ENCODE measurements at places on chromosomes 3 and 15.

DNA sequence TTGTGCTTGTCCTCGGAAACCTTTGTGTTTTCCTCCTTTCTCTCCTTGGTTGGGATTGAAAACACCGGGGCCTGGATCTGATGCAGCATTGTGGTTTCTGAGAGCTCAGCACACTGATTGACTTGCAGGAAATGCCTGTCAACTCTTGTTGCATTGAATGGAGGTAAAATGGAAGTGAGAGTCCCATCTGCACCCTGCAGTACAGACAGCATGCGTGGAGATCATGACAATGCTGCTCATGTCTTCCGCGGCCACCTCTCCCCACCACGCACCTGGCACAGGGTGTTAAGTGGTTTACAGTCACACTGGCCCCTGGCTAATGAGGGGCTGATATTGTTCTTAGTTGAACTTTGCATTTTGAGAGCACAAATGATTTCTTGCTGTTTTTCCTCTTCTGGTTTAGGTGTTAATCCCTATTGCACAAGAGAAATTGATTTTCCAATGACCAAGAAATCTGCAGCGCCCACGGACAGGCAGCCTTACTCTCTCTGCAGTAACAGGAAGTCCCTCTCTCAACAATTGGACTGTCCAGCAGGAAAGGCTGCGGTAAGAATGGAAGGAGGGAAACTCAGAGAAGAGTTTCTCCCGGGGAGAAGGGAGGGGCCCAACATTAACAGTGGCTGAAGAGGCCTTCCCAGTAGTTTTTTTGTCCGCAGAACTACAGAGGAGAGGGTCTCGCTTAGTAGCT, 58.5 kb downstream of the STARD5 start:
- no peak for DNase-seq

DNA sequence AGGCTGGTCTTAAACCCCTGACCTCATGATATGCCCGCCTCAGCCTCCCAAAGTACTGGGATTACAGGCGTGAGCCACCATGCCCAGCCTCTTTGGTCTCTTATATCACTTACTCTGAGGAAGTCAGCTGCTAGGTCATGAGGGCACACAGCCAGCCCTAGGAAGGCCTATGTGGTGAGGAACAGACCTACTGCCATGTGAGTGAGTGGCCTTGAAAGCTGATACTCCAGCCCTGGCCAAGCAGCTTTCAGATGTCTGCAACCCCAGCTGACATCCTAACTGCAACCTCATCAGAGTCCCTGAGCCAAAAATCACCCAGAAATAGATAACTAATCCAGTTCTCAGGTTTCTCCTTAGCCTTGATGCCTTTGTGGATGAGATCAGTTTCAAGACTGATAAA, 224.3 kb downstream of the EDEM1 start:
- DNase-seq, result no peak

DNA sequence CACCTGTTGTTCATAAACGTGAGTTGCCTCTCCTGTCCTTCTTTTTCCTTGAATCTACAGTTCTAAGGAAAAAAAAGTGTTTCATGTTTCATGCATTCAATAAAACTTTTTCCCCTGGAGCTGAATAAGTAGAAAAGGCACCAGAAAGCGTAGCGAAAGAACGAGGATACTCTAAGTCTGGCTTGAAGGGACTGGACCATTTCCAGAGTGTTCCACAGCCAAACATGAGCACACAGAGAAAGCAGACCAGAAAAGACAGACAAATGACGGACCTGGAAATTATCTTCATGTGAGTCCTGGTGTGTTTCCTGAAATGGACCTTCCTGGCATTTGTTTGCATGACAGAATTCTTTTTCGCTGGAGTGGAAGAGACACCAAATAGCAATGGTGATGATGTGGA, 204.7 kb downstream of the SV2B start:
- no peak for DNase-seq

DNA sequence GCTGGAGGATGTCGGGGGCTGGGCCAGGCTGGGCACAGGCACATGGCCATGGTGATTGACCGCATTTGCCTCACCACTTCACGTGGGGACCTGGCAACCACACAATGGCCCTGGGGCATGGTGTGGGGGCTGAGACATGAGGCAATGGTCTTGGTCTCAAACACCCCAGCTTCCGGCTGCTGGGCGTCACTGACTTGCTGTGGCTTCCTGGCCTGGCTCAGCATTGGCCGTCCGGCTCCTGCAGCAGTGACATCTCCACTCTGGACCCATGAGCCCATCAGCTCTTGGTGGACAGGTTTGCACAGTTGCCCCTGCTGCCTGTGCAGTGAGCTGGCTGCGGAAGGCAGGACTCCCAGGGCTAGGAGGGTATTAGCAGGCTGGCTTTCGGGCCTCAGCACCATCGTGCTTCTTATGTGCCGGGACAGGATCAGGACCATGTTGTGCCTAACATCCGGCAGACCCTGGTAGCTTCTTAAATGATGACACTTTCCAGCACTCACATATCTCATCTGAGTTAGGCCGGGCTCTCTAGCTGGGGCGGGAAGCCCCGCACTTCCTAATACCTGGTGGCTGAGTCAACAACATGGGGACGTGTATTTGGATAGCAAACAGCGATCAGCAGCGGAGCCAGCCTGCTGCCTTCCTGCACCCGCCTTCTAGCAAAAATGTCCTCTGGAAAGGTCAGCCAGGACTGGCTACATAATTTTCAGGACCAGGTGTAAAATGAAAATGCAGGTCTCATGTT, 34.1 kb downstream of the ZNF710 start:
- peak; percentile 17 for DNase-seq

- DNase-seq, result peak; percentile 3
Measured at GRCh38 chr3:100335434-100335833, 877 bp downstream of the NIT2 start.

GRCh38 chr3:15055019-15055557, 10.0 kb downstream of the MRPS25 start:
- DNase-seq, result peak; percentile 54

DNA sequence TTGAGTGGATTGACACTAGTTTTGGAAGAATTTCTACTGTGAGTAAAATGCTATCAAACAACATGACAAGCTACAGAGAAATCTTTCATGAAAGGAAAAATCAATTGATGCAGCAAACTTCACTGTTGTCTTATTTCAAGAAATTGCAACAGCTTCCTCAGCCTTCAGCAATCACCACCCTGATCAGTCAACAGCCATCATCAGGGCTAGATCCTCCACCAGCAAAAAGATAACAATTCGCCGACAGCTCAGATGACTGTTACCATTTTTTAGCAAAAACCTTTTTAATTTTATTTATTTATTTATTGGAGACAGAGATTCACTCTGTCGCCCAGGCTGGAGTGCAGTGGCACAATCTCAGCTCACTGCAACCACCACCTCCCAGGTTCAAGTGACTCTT, 44.0 kb downstream of the MLH1 start:
- no peak for DNase-seq

DNA sequence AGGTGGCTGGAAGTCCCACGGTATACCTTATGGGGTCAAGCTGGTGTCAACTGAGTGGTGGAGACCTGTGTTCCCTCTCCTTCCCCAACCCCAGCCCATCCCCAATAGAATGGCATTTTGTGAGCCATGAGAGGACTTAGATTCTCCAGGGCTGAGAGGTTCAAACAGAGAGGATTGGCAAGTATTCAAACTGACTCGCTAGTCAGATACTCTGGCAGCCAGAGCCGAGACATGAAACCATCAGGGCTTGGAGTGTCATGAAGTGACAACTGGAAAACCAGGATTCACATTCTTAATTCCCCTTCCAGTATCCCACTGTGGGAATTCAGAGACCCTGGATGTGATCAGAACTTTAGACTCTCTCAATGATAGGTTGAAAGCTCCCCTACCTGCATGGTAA, 159.4 kb upstream of the SNTN start:
- no peak for DNase-seq

DNA sequence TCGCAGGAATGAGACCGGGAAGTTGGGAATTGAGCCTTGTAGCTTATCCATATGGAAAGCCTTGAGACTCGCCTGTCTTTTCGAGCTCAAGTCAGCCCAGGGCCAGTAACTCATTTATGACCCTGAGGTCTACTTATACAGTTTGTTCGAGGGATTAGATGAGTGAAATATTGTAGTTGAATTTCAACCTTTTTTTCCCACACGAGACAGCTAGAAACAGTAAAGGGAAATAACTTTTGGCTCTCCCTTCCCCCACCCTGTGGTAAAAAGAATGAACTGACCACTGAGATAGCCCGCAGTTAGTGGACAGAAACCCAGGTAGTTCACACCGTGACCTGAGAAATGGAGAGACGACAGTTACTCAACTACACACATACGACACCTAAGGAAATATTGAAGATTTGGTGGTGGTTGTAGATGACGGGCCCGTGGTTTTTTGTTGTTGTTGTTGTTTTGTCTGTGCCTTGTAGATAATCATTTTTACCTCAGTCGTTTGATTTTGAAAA, 841 bp downstream of the EIF3J start:
- no peak for DNase-seq

- DNase-seq, result no peak
Measured at GRCh38 chr3:51921081-51921578, 18.0 kb upstream of the IQCF1 start.

DNA sequence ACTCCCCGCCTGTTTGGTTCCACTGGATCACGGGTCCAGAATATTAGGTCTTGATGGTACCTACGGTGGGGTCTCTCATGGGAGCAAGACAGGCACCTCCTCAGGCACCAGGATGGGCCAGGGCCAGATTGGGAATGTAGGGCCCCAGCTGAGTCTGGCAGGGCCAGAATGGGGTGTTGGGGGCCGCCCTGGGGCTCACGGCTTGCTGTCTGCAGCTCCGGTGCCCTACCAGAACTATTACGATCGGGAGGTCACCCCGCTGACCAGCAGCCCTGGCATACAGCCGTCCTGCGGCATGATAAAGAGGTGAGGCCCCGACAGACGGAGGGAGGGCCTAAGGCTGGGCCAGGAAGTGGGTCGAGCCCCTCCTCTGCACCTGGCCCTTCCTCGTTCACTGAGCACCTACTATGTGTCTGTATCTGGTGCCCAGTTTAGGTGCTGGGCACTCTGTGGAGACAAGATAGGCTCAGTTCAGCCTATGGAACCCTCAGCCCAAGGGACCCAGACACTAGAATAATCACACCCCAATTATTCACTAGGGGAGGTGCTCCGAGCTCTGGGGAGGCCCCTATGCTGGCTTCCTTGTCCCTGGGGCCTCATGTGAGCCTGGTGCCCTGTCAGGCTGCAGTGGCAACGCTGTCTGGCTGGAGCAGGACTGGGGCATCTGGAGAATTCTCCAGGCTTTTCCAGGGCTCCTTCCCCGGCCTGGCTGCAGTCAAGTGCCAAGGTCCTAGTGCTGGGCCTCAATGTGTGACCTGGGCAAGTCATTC, 37.9 kb downstream of the PSTPIP1 start:
- DNase-seq, result no peak

DNA sequence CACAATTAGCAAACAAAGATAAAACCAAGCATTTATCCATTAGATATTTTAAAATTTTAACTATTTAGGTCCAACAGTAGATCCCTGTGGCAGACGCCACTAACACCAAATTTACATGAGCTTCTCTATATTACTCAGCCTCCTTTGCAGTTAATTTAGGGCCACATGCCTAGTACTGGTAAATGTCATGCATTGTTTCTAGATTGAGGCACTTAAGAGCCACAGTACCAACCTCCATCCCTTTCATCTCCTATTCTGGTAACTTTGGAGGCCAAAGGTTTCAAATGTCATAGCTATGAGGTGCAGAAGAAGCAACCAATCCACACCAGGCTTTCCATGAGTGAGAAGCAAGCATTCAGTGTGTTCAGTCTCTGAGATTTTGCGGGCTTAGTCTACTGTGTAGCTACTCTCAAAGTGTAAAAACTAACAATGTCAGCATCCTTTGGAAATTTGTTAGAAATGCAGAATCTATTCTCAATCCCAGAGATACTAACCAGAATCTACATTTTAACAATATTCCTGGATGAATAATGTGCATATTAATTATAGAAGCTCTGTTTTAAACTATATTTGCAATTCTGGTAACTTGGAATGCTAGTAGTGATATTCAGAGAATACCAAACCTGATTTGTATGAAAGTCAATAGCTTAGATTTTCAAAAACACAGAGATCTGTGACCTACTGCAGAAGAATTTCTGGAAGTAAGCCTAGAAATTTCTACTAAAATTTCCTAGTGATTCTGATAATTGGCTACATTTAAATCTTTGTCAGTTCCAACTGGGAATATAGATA, 206.3 kb upstream of the CD96 start:
- no peak for DNase-seq

- no peak for DNase-seq
Measured at GRCh38 chr15:60124460-60125070, 120.5 kb downstream of the FOXB1 start.

DNA sequence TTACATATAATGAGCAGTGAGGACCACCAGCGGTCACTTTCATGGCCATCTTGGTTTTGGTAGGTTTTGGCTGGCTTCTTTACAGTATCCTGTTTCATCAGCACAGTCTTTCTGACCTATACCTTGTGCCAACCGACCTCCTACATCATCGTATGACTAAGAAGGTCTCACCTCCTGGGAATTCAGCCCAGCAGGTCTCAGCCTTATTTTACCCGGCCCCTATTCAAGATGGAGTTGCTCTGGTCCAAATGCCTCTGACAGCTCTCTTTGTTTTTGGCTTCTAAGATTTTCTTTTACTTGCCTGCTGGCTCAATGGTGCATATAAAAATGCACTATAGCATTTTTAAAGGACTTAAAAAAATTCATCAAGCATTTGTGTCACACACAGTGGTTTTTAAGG, 3.2 kb upstream of the MME start:
- peak; percentile 18 for DNase-seq

DNA sequence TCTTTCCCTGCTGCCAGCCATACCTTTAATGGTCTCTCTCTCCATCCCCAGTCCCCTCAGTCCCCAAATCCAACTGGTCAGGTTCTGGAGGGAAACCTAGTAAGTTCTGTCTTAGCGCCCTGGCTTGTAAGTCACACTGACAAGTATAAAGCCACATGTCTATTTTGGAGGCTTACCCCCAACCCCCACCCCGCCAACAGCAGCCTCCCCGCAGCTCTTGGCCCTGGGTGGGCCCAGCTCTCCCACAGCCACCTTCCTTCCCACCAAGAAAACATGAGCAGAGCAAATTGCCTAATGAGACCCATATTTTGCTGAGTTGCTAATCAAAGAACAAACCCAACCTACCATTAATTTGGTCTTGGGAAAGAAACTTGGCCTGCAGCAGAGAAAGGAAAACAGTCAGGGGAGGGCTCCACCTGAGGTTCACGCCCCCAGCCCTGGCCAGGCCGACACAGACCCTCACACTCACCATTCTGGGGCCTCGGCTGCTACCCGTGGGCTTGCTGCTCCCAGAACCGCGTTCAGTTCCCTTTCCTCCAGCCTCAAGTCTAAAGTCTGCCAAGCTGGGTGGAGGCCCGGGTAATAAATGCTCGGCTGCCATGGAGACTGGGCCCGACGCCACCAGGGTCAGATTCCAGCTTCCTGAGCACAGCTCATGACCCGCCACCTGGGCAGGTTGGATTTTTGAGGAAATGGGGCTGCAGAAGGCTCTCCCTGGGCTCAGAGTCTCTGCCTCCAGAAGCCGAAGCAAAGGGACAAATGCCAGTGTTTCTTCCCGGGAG, at the start of gene CALML4:
Gene CALML4 (minus strand): TSS at position 557 of the 782 bp plus-strand sequence. CDS start 85 bp downstream, at position 472.
- peak; percentile 55 for DNase-seq
